ENCODE measurements at places on chromosomes 6 and 20.

GRCh38 chr6:146866731-146867414 lies 268.1 kb downstream of the ADGB start:
- no peak for DNase-seq

DNA sequence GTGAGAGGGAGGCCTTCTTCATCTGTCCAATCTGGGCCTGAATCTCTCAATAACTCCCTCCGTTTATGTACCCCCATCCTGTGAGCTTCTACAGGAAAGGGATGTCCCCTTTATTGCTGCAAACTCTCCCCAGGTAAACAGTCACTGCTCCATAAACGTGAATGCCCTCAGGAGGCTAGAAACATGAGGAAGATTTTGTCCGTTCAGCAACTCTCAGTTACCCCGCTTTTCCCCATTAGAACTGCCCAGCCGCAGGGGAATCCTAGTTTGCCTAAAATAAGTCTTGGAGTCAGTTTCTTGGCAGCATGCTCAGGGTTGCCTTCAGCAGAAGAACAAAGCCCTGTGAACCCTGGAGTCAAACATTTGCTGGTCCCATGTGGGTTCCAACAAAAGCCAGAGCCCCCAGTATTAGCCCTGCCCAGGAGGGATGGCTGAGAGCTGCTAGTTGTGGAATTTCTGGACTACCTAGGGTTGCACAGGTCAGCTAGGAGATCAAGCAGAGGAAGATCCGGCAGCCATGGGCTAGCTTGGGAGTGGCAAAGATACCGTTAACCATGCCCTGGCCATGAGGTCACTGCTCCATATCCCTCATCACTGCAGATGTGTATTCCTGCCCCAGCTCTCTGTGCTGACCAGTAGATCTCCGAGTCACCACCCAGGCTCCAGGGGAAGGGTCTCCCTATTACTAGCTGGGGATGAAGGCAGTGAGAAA lies 640 bp downstream of the LRRN4 start:
- DNase-seq: no peak

DNA sequence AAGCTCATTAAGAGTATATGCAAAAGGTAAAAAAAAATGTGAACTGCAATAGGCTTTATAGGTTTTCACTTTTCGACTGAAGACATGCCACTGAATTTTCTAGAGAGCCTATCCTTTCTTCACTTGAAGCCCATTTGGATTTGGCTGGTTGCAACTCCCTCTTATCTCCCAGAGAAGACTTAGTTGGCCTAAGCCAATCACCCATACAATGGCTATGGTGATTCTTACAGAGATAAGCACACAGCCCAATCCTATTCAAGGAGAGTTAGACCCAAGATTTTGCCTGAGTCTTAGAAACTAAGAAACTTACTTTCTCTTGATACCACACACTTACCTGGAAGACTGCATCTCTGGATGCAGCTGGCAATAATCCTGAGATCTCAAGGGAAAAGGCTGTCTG lies 167.3 kb upstream of the PTCHD4 start:
- DNase-seq: no peak

- DNase-seq: no peak
Observed at GRCh38 chr6:10098756-10099528, 315.9 kb downstream of the TFAP2A start.

- DNase-seq: no peak
Observed at GRCh38 chr6:42571611-42572342, 7.9 kb downstream of the UBR2 start.

GRCh38 chr6:152026291-152026690 lies 218.8 kb downstream of the ESR1 start:
- no peak for DNase-seq

DNA sequence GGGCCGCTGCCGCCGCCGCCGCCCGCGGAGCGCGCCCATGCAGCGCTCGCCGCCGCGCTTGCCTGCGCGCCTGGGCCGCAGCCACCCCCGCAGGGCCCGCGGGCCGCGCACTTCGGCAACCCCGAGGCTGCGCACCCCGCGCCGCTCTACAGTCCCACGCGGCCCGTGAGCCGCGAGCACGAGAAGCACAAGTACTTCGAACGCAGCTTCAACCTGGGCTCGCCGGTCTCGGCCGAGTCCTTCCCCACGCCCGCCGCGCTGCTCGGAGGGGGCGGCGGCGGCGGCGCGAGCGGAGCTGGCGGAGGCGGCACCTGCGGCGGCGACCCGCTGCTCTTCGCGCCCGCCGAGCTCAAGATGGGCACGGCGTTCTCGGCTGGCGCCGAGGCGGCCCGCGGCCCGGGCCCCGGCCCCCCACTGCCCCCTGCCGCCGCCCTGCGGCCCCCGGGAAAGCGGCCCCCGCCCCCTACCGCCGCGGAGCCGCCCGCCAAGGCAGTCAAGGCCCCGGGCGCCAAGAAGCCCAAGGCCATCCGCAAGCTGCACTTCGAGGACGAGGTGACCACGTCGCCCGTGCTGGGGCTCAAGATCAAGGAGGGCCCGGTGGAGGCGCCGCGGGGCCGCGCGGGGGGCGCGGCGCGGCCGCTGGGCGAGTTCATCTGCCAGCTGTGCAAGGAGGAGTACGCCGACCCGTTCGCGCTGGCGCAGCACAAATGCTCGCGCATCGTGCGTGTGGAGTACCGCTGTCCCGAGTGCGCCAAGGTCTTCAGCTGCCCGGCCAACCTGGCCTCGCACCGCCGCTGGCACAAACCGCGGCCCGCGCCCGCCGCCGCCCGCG lies 730 bp downstream of the INSM1 start:
- DNase-seq: no peak

DNA sequence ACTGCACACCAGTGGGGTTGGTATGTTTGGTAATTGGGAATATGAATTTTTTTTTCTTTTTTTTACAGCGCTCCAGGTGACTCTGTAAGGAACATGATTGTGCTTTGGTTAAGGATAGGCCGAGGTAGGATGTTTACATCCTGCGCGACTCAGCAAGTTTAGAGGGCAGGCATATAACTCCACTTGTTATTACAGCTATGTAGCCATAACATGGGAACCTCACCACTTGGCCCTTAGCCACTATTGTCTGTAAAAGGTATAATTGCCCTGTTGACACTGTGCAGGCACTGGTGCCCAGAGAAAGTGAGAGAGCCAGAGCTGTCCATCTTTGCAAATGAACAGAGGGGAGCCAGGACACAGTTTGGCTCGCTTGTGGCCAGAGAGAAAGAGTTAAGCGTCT lies 172.9 kb downstream of the MCHR2 start:
- no peak for DNase-seq

DNA sequence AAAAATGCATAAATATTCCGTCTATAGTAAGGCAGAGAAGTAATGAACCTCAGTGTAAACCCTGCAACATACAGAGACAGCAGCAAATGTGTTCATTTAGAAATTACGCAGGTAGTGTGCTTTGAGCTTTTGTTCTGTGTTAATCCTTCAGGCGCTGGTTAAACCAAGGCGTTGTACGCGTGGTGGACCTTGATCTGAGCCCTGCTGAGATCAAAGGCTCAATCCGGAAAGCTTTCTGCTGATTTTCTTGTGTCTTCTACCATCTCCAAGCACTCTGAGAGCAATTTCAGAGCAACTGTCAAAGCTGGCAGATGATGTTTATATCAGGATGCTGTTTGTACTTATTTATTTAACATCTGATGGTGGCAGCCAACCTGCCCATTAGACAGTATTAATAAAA lies 382.8 kb downstream of the CDH26 start:
- DNase-seq: no peak

DNA sequence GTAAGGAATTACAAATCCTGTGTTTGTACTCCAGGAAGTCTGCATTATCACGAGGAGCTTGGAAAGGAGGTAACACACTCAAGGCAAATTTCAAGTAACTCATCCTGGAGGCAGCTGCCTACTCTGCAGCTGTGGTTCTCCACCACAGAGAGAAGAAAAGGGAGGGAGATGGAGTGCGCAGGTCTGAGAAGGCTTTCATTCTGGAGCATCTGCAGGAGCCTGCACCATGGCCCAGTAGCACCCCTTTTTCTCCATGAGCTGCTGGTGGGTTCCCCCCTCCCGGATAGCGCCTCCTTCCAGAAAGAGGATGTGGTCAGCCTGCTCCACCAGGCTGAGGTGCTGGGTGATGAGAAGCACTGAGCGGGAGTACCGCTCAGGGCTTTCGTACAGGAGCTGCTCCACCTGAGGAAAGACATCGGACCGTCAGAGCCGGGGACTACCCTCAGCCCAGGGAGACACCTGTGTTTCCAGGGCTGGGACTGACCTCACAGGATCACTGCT lies 1.6 kb upstream of the PSMB8 start:
- DNase-seq: no peak

DNA sequence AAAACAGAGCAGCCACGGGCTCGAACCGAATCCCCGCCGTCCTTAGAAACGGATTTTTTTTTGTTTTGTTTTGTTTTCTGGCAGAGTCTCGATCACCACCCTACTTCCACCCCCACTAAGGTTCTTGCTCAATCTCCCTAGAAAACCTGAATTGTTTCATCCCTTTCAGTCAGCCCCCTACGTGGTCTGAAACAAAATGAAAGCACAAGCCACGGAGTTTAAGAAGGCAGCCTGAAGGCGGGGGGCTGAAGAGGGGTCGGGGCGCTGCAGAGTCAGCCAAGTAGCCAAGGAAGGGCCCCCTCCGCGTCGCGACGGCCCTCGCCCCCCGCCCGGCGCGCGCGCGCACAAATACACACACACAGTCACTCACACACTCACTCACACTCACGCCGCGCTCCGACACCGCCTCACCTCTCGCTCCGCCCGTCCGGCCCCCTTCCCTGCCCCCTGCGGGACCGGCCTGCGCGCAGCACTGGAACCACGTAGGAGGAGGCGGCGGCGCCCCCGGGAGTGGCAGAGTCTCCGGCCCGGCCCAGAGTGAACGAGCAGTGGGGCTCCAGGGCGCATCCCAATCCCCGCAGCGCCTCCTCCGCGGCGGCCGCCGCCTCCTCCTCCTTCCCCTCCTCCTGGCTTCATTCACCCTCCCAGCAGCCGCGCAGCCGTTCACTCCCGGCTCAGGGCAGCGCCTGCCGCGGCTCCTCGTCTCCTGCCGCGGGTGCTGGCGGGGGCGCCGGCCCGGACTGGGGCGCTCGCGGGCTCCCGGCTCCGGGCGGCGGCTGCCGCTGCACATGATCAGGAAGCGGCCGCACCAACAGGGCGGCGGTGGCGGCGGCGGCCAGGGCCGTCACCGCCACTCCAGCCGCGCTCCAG lies 1.4 kb downstream of the ATXN1 start:
- DNase-seq: no peak

DNA sequence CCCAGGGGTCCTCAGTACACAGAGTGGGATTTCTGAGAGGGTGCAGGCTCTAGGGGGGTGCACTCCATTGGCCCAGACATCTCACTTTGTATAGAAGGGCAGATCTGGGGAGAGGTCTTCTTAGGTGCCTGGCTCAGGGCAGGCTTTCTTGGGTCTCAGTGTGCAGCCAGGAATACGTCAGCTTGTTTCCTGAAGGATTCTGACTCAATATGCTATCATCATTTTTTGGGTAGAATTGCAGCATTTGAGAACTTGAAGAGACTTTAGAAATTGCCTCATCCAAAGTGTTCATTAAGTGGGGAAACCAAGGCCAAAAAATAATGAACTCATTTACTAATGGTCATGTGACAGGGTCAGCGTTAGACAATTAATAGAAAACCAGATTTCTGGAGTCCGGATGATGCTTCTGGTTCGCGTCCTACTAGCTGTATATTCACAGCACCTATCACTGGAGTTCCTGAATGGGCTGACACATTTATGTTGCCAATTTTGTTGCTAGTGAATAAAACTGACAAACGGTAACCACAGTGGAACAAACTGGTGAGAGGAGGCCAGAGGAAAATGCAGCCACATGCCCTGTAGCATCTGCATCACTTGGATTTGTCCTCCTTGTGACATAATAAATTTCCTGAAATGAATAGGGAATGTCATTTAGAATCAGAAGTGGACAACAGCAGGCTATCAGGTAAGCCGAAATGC lies 238.9 kb downstream of the TBC1D7 start:
- DNase-seq: no peak

GRCh38 chr20:2652724-2653555 lies 508 bp downstream of the NOP56 start:
- DNase-seq: no peak

DNA sequence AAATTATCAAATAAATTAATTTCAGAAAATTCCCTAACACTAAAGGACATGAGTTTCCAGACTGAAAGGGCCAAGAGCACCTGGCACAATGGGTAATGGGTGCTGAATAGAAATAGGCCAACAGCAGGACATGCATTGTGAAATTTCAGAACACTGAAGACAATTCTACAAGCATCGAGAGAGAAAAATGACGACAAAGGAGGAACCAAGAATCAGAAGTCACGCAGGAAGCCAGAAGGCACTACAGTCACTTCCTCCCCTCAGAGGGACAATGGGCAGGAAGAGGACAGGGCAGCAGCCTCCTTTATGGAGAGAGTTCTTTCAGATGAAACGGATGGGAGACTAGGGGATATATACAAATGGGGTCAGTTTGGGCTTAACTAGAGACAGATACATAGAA lies 29.6 kb downstream of the PCNA start:
- DNase-seq: no peak

Measured in SK-N-MC (cell line).